ENCODE measurements at places on chromosomes 5 and 9. TPM values are rescaled to one million over a fixed set of nuclear protein-coding genes. Genes with fewer than 3 reads are reported as not detected.

GRCh38 chr5:17317473-17317872 lies 100.0 kb downstream of the BASP1 start:
- no peaks in the 10 kb centered on the region for H3K4me1 ChIP-seq
- H3K27me3 ChIP-seq: no peaks in the 10 kb centered on the region
- no peak for DNase-seq
- no peaks in the 10 kb centered on the region for H3K36me3 ChIP-seq

DNA sequence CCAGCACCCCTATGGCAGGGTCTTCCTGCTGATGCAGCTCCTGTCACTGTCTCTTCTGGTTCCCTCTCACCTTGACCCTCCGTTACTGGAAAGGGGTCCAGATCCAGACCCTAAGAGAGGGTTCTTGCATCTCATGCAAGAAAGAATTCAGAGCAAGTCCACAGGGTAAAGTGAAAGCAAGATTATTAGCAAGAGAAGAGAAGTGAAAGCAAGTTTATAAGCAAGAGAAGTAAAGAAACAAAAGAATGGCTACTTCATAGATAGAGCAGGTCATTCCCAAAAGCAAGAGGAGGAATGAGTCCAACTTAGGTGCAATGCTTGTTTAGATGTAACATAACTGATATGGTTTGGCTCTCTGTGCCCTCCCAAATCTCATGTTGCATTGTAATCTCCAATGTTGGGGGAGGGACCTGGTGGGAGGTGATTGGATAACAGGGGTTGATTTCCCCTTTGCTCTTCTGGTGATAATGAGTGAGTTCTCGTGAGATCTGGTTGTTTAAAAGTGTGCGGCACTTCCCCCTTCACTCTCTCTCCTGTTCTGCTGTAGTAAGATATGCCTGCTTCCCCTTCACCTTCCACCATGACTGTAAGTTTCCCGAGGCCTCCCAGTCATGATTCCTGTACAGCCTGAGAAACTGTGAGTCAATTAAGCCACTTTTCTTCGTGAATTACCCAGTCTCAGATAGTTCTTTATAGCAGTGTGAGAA lies 183.3 kb downstream of the MED10 start:
- no peaks in the 10 kb centered on the region for H3K4me1 ChIP-seq
- H3K27ac ChIP-seq: no peak overlapping the region
- no peak for DNase-seq
- no peaks in the 10 kb centered on the region for H3K27me3 ChIP-seq

DNA sequence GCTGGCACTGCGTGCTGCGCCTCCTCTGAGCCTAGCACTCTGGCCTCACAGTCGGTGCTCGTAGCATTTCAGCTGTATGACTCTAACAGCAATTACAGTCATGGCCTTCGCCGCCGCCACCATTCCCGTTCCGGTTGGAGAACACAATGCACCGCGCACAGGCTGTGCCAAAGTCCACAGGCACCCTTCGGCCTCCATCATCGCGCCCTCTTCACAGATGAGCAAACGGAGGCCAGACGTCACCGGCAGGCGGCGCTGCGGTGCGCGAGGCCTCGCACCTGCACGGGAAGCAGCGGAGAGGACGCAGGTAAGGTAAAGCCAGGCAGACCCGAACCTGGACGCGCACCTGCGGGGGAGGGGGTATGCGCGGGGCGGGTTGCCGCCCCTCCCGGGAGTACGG lies 128.9 kb downstream of the BARX1 start:
- H3K4me3 ChIP-seq: no peak overlapping the region
- no peak for DNase-seq
- H3K4me1 ChIP-seq: peaks cover 4% of the 10 kb centered on the region
- no peaks in the 10 kb centered on the region for H3K36me3 ChIP-seq
- H3K27ac ChIP-seq: no peak overlapping the region

DNA sequence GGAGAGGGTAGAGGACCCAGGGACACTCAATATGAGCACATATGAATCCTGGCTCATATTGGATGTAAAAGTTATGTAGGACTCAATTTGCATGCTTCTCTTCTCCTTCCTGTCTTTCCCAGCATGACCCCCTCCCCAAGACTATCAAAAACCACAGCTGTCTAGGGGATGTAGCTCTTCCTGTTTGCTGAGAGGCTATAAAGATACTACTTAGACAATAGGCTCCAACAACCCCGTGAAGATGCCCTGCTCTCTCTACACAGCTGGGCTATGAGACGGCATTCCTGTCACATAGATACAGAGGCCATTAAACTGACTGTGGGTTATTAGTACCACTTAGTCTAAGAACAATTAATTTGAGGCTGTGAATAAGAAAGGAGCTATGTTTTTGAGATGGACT lies 56.5 kb upstream of the PCSK1 start:
- no peak overlapping the region for H3K27ac ChIP-seq
- H3K36me3 ChIP-seq: no peaks in the 10 kb centered on the region
- H3K4me3 ChIP-seq: no peak overlapping the region

GRCh38 chr5:1975406-1975715 lies 92.6 kb upstream of the IRX4 start:
- no peaks in the 10 kb centered on the region for H3K36me3 ChIP-seq
- H3K27me3 ChIP-seq: no peaks in the 10 kb centered on the region
- H3K27ac ChIP-seq: no peak overlapping the region
- H3K4me1 ChIP-seq: no peaks in the 10 kb centered on the region
- no peak overlapping the region for H3K4me3 ChIP-seq

- H3K27me3 ChIP-seq: no peaks in the 10 kb centered on the region
- H3K36me3 ChIP-seq: no peaks in the 10 kb centered on the region
- no peak overlapping the region for H3K27ac ChIP-seq
- H3K4me3 ChIP-seq: no peak overlapping the region
- peaks cover 4% of the 10 kb centered on the region for H3K4me1 ChIP-seq
- DNase-seq: no peak
Measured at GRCh38 chr5:144015961-144016360, 154.5 kb downstream of the YIPF5 start.

DNA sequence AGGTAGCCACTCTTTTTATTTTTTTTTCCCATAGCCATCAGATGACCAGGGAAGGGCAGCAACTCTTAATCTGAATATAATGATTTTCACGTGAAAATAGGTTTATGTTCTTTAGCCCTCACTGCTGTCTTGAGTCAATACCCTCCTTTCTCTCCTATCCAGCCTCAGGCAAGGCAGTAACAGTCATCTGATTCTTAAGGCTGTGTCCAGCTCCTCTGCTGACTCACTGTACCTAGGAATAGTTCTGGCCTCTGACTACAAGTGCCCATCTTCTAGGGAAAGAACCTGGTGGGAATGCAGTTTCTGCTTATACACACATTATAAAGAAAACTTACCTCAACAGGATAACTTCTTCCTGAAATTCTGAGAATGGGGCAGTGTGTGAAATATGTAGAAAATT lies 30.7 kb downstream of the DHX29 start:
- H3K36me3 ChIP-seq: peaks cover 93% of the 10 kb centered on the region
- no peaks in the 10 kb centered on the region for H3K27me3 ChIP-seq
- H3K4me1 ChIP-seq: no peaks in the 10 kb centered on the region
- no peak overlapping the region for H3K4me3 ChIP-seq
- no peak for DNase-seq
- no peak overlapping the region for H3K27ac ChIP-seq

GRCh38 chr5:117496801-117497200 lies 922.2 kb upstream of the SEMA6A start:
- H3K4me3 ChIP-seq: no peak overlapping the region
- H3K27ac ChIP-seq: no peak overlapping the region
- H3K36me3 ChIP-seq: no peaks in the 10 kb centered on the region
- DNase-seq: no peak

DNA sequence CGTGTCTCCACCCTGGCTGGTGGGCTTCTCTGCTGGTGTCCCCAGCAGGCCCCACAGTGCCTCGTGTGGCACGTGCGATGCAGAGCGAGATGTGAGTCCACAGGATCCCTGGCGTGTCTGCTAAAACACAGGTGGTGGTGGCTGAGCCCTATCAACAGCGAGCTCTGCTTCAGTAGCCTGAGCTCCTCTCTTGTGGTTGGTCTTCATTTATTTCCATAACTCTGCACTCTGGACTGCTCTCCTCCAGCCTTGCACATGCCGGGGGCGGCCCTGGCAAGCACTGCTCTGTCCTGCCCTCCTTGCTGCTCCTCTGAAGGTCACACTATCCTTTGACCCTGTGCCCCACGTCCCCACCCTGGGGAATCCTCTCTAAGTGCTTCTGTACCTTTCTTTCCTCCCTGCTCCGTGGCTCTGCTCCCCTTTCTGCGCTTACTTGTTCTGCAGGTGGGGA lies 59.2 kb downstream of the NSUN2 start:
- no peak overlapping the region for H3K27ac ChIP-seq
- H3K36me3 ChIP-seq: no peaks in the 10 kb centered on the region
- no peaks in the 10 kb centered on the region for H3K27me3 ChIP-seq
- H3K4me3 ChIP-seq: no peak overlapping the region
- peaks cover 9% of the 10 kb centered on the region for H3K4me1 ChIP-seq

GRCh38 chr9:101443364-101443771 lies 7.8 kb upstream of the ALDOB start:
- H3K4me3 ChIP-seq: no peak overlapping the region
- H3K4me1 ChIP-seq: peaks cover 9% of the 10 kb centered on the region
- H3K27me3 ChIP-seq: no peaks in the 10 kb centered on the region
- H3K36me3 ChIP-seq: no peaks in the 10 kb centered on the region
- DNase-seq: peak; percentile 70
- peak overlapping the region; percentile 78 for H3K27ac ChIP-seq

GRCh38 chr5:109614301-109614700 lies 75.4 kb upstream of the MAN2A1 start:
- H3K27ac ChIP-seq: no peak overlapping the region
- no peaks in the 10 kb centered on the region for H3K4me1 ChIP-seq
- DNase-seq: no peak
- H3K4me3 ChIP-seq: no peak overlapping the region
- no peaks in the 10 kb centered on the region for H3K36me3 ChIP-seq

DNA sequence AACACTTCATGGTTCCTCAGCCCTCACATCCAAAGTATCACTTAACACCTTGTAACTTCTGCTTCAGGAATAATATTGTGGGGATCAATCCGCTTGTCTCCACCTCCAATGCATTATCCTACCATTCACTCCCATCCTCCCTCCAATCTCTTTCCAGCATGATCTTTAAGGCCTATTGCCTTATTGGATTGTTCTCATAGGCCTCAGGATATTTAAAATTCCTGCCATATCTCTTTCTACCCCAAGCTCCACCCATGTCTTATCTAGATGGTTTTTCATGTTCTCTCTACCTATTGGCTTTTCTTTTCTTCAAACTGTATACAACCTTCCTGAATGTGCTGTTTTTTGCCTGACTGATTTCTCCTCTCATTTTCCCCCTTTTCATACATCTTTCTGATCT lies 7.2 kb downstream of the KDM4C start:
- no peak overlapping the region for H3K4me3 ChIP-seq
- no peaks in the 10 kb centered on the region for H3K27me3 ChIP-seq
- H3K36me3 ChIP-seq: no peaks in the 10 kb centered on the region

DNA sequence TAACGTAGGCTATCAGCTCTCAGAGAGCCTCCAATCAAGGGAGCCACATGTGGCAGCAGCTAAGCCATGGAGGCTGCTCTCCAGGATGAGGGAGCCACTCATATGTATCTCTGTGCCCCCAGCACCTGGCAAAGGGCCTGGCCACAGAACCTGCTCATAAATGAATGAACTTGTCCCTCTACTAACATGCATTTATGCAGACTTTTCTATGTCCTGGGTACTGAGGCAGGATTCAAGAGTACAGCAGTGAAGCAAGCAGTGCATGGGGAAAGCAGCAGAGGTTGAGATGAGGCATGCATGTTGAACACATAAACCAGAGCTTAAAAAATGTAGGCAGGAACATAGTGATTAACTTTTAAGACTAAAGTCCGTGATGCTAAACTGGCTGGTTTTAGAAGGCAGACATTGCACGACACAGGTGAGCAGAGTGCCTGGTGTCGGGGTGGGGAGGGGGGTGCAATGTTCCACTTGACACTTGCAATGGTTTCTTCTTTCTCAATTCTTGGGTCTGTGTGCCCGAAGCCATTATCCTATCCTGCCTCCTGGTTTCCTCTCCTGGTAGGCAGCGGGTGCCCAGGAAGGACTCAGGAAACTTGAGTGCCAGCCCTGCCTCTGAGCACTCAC lies 142.8 kb upstream of the ALDH1B1 start:
- H3K4me1 ChIP-seq: no peaks in the 10 kb centered on the region
- H3K4me3 ChIP-seq: no peak overlapping the region
- no peak for DNase-seq
- no peaks in the 10 kb centered on the region for H3K36me3 ChIP-seq
- no peak overlapping the region for H3K27ac ChIP-seq

GRCh38 chr5:41148448-41148847 lies 64.9 kb downstream of the C6 start:
- no peaks in the 10 kb centered on the region for H3K4me1 ChIP-seq
- H3K4me3 ChIP-seq: no peak overlapping the region
- H3K36me3 ChIP-seq: peaks cover 16% of the 10 kb centered on the region
- DNase-seq: no peak
- H3K27ac ChIP-seq: no peak overlapping the region
- no peaks in the 10 kb centered on the region for H3K27me3 ChIP-seq

DNA sequence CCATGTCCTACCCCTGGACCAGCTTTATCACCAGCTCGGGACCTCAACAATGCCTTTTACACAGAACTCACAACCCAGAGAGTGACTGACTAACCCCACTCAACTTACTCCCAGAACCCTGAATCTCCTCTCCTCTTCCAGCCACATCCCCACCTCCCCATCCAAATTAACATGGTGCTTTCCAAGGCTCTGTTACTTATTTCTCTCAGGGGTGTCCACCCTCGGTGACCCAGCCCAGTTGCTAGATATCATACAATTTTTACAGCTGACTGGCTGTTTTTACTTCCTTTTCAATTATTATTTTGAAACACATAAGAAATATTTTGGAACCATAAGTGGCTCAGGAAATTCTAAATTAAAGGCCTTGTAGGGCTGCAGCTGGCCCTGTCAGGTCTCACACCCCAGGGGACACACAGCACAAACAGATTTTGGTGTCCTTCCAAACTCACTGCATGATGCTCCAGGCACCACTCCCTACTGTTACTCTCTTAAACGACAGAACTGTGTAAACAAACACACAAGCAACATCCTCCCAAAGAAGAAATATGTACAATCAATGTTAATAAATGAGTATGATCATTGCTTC lies 180.6 kb downstream of the ADAMTS12 start:
- no peak overlapping the region for H3K27ac ChIP-seq
- H3K4me3 ChIP-seq: no peak overlapping the region
- H3K4me1 ChIP-seq: no peaks in the 10 kb centered on the region
- DNase-seq: no peak

GRCh38 chr9:132125361-132125760 lies 36.5 kb upstream of the NTNG2 start:
- H3K27ac ChIP-seq: no peak overlapping the region
- no peaks in the 10 kb centered on the region for H3K4me1 ChIP-seq
- no peaks in the 10 kb centered on the region for H3K36me3 ChIP-seq

- H3K36me3 ChIP-seq: no peaks in the 10 kb centered on the region
- no peak overlapping the region for H3K27ac ChIP-seq
- H3K4me3 ChIP-seq: no peak overlapping the region
- H3K27me3 ChIP-seq: no peaks in the 10 kb centered on the region
- H3K4me1 ChIP-seq: no peaks in the 10 kb centered on the region
Measured at GRCh38 chr9:93911801-93912554, 43.2 kb downstream of the BARX1 start.

Gene PCDHGC4
- total RNA-seq: 1.7 TPM

Gene PCDHA6
- 0.20 TPM for total RNA-seq

Gene IFNA21
- total RNA-seq: not detected

Gene ECM2
- 18.5 TPM for total RNA-seq
